Stromal cell of bone marrow (primary cell): ENCODE measurements at places on chromosomes 1 and 21.

DNA sequence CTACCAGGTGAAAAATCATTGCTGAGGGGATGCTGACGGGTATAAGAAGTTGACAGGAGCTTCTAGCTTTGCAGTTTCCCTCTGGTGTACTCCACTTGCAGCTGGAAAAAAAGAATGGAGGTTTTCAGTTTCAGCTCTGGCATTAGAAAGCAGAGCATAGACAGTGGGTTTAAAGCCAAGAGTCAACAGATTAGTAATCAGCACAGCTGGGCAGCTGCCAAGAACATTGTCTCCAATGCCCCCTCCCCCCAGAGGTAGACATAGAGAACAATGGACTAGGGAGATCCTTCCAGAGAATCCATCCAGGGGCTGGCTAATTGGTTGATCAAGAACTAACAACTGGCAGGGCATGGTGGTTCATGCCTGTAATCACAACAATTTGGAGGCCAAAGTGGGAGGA lies 10.1 kb upstream of the ZBTB8B start:
- no peak for DNase-seq

DNA sequence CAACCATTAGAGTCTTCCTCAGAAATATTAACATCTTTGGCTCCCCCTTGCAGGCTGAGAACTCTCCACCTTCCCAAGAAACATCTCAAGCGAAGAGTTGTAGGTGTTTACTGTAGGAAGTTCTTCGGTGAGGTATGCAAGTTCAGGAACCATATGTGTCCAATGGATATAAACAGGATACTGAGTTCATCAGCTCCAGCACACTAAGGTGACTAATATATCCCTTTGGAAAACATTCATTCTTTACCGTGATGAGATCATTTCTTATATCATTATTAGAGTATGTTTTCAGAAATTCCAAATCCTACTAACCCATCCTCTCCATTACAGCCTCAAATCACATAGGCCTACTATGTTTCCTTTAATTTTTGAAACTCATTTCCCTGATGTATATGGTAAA lies 37.3 kb upstream of the PRMT6 start:
- no peak for DNase-seq

- no peak for DNase-seq
Measured at GRCh38 chr1:248918131-248918530, 12.1 kb downstream of the PGBD2 start.

GRCh38 chr1:6198646-6199297 lies 623 bp downstream of the RPL22 start:
- no peak for DNase-seq

- DNase-seq, result no peak
Measured at GRCh38 chr1:231443363-231443762, 21.3 kb upstream of the EGLN1 start.

DNA sequence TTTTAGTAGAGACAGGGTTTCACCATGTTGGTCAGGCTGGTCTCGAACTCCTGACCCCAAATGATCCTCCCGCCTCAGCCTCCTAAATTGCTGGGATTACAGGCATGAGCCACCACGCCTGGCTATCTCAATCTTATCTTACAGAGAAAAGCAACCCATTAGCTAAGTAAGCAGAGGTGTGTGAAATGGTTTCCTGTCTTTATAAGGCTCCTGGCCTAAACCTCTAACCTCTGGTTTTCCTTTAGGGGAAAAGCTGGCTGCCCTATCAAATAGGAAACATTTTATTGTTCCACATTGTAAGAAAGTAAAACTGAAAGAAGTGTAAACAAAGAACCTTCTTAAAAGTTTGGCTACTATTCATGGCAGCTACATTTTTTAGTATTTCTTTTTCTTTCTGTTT lies 78.3 kb upstream of the MORC3 start:
- DNase-seq, result no peak

DNA sequence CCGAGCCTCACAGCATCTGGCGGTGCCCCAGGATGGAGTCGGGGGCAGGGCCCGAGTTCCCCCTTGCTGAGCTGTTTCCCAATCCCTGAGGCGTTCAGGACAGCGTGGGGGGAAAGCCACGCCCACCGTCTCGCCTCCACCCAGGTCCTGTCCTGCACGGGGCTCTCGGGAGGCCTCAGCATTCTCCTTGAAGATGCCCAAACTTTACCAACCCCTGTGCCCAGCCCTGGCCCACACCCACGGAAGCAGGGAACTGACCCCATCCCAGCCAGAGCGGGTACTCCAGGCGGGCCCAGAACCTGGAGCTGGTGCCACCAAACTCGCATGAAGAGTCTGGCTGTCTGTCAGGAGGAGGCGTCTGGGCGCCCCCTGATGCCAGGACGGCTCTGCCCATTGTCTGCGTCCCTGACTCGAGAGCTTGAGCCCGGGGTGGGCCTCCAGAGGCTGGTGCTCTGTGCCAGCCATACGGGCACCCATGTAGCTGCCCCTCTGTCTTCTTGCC lies 35.3 kb upstream of the POFUT2 start:
- DNase-seq, result no peak

DNA sequence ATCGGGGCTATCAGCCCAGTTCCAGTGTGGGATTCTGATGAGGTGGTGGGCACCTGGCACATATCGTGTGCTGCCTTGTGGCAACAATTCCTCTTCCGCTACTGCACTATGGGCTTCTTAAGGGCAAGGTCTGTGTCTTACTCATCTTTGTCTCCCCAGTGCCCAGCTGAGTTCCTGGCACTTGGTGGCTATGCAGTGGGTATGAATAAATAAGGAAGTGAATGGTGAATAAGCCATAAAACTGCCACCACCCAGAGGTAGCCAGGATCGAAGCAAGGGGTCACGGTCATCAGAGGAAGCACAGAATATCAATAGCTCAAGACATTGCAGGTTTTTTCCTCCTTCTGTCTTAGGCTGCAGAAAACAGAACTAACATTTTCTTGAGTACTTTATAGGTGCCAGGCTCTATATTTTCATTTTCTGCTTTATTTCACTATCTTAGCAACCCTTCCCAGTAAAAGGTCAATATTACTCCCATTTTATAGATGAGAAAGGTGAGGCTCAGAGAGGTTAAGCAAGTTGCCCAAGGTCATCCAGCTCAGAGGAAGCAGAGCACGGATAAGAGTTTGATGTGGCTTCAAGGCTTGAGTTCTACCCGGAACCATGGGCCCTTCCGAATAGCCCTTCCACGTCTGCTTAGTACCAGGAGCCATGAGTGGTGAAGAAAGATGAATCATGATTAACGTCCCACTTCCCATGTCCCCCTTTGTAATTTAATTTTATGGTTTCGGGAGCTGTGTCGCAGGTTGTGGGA lies 10.2 kb downstream of the C1orf94 start:
- DNase-seq, result no peak

DNA sequence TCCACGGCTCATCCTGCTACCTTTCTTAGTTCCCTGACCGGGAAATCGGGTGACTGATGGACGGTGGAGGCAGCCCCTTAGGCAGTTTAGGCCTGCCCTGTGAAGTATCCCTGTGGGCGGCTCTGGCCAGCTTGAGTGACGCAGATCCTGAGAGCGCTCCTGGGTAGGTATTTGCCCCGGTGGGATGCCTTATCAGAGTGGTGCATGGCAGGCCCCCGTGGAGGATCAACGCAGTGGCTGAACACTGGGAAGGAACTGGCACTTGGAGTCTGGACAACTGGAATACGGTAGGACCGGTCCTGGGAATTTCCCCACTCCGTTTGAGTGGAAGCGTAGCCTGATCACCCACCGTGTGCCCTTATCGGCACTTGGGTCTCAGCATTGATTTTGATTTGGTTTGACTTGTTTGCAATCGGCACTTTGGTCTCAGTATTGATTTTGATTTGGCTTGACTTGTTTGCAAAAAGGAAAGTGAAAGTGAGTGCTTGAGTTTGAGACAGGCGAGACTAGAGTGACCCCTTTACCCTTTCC lies 15.2 kb downstream of the PLA2G2F start:
- no peak for DNase-seq

- no peak for DNase-seq
Measured at GRCh38 chr21:16496609-16497008, 766.8 kb downstream of the USP25 start.

- DNase-seq, result no peak
Measured at GRCh38 chr1:177561436-177561835, 390.7 kb downstream of the BRINP2 start.

- no peak for DNase-seq
Measured at GRCh38 chr1:182213163-182213562, 151.7 kb upstream of the ZNF648 start.

DNA sequence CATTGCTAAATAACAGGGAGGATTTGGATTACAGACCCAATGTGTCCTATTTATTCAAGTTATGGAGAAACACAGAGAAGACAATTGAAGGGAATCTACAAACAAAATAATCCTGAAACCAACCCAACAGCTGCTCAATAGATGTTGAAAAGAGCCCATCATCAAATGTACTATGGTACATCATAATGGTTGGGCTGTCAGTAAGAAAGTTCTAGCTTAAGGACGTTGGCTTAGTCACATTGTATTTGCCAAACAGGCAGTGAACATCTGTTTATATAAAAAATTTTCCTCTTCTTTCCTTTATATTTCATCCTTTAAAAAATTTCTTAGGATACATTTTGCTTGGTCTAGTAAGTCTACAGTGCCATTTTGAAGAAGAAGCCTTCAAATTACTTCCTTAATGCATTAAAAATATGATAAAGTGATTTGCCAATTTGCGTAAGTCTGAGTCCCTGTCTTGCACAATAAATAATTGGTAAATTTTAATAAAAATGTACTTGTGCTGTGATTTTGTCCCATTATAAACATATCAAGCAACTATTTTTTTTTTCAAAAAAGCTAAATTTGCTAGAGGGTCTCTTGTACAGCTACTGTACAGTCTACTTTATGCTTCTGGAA lies 14.4 kb downstream of the MAP3K7CL start:
- no peak for DNase-seq
